Glutamatergic neuron (in vitro differentiated cells): ENCODE measurements at places on chromosomes 16 and 17.
A peak's percentile ranks its signal among the peaks of the same experiment; 100 is the strongest.

DNA sequence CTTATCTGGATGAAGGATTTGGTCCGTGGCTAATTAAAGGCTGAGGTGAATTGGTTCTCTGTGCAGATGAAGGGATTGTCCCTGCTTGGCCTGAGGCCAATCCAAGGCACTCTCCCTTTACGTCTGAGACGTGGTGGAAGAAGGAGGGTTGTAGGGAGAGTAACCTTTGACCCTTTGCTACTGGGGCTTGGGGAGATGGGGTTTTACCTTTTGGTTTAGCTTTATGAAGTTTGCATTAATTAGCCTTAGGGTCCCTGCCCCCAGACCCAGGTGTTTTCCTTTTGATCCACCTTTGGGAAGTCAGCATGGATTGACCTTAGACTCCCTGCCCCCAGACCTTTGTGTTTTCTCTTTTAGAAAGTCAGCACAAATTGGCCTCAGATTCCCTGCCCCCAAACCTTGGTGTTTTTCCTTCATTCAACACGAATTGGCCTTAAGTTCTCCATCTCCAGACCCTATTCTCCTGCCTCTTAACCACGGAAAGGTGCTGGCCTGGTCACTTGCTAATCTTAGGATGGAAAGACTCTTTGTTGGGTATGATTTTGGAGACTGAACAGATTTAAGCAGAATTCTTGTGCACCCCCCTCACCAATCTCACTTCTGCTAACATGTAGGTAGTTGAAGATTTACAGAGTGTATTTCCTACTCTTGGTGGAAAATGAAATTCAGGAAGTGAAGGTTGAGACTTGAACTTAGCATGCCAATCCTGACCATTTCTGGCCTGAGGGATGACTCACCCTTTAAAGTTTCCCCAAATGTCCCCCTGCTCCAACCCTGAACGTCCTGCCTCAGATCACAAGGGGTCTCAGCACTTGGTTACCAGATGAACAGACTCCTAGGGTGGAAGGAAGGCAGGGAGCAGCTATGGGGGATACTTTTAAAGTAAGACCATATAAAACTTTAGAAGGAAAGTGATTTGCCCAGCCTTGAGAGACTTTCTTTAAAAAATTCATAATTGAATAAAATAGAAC, 23.1 kb upstream of the MMD start:
- no peaks in the 10 kb centered on the region for H3K27me3 ChIP-seq
- no peaks in the 10 kb centered on the region for H3K4me1 ChIP-seq
- no peak overlapping the region for H3K27ac ChIP-seq
- no peak overlapping the region for H3K4me3 ChIP-seq
- DNase-seq = no peak

DNA sequence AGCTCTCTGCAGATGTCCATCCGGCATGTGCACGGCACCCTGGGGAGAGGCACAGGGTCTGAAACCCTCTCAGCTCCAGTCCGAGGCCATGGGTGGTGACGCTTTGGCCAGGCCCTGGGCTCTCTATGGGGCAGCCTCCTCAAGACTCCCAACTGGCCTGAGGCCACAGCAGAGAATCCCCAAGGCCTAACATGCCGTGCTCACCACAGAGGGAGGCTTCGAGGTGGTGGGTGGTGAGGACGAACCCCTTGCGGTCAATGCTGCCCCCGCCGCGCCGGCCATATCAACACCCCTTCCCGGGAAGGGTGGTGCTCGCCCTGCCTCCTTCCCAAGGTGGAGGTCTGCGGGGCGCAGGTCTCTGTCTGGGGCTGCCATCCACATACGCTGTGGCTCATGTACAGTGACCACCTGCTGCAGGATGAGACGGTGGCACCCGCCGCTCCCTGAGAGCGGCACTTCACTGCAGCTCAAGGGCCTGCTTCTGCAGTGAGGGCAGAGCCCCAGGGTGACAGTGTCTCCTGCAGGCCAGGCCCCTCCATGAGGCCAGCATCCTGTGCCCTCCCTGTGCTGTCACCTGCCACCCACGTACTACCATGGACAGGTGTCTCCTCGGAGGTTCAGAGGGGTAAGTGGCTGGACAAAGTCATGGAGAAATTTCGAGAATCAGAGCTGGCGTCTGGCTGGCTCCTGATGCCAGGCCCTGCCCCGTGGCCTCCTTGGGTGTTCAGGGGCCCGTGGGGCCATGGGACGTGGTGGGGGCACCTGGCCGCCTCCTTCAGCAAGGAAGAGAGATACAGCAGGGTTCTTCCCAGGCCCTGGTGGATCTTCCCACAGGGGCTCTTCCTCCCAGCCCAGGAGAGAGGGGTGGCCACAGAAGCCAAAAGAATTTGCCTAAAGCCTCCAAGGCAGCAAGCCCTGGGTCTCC, 54.6 kb upstream of the ACSF3 start:
- H3K4me3 ChIP-seq = no peak overlapping the region
- DNase-seq = no peak
- no peaks in the 10 kb centered on the region for H3K36me3 ChIP-seq
- no peak overlapping the region for H3K27ac ChIP-seq

DNA sequence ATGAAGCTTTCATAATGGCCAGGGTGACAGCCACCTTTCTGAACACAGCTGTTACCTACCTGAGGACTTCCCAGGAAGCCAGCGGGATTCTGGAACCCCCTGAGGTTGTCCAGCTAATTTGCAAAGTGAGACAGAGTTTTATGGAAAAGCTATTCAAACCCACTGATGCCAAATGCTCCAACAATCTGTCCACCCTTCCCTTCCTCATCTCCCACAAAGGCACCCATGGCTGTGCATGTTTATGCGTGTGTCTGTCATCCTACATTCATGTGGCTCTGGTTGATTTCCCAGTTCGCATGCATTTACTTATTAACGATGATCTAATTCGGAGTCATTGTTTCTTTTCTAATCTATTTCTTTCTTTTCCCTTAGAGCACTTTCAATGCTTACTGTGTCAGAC, 217.1 kb downstream of the SLC39A11 start:
- DNase-seq = no peak
- no peak overlapping the region for H3K27ac ChIP-seq
- H3K4me1 ChIP-seq = peaks cover under 1% of the 10 kb centered on the region

DNA sequence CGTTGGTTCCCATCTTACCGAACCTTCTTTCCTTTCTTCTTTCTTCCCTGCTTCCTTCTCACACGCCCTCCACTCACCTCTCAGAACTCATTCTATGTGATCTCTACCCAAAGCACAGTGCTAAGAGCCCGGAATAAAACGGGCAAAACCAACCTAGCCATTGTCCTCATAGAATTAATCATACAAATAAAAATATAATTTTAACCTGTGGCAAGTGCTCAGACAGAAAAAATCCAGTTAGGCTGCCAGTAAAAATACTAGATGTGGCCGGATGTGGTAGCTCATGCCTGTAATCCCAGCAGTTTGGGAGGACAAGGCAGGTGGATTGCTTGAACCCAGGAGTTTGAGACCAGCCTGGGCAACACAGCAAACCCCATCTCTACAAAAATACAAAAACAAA, 27.0 kb downstream of the BMERB1 start:
- no peak for DNase-seq
- no peaks in the 10 kb centered on the region for H3K4me1 ChIP-seq
- H3K27me3 ChIP-seq = no peaks in the 10 kb centered on the region
- peaks cover 6% of the 10 kb centered on the region for H3K36me3 ChIP-seq
- H3K27ac ChIP-seq = no peak overlapping the region

- no peak for DNase-seq
- H3K4me1 ChIP-seq = peaks cover 24% of the 10 kb centered on the region
- H3K4me3 ChIP-seq = no peak overlapping the region
- peaks cover 10% of the 10 kb centered on the region for H3K27me3 ChIP-seq
- H3K36me3 ChIP-seq = no peaks in the 10 kb centered on the region
- H3K27ac ChIP-seq = no peak overlapping the region
Measured at GRCh38 chr17:50212121-50212843, 10.9 kb upstream of the COL1A1 start.

- H3K4me3 ChIP-seq = no peak overlapping the region
- peaks cover 4% of the 10 kb centered on the region for H3K27me3 ChIP-seq
- peaks cover 9% of the 10 kb centered on the region for H3K36me3 ChIP-seq
- DNase-seq = no peak
Measured at GRCh38 chr17:21170809-21171208, 43.2 kb downstream of the TMEM11 start.

DNA sequence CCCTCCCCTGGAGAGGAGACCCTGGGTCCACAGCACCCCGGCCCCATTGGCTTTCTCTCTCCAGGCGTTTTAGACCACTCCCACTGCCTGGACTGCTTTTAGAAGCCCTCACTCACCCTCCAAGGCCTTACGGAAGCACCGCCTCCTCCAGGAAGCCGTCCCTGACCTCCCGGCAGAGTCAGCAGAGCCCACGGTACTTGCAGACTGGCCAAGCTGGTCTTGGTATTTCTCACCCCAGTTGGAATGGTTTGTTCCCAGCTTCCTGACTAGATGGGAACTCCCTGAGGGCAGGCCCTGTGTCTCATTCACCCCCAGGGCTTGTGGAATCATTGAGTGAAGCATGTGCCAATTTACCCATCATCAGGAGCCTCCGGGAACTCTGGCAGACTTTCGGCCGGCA, 9.2 kb downstream of the SCGB1C2 start:
- no peaks in the 10 kb centered on the region for H3K4me1 ChIP-seq
- peaks cover 7% of the 10 kb centered on the region for H3K27me3 ChIP-seq
- no peak overlapping the region for H3K4me3 ChIP-seq
- H3K36me3 ChIP-seq = no peaks in the 10 kb centered on the region
- peak; percentile 11 for DNase-seq

DNA sequence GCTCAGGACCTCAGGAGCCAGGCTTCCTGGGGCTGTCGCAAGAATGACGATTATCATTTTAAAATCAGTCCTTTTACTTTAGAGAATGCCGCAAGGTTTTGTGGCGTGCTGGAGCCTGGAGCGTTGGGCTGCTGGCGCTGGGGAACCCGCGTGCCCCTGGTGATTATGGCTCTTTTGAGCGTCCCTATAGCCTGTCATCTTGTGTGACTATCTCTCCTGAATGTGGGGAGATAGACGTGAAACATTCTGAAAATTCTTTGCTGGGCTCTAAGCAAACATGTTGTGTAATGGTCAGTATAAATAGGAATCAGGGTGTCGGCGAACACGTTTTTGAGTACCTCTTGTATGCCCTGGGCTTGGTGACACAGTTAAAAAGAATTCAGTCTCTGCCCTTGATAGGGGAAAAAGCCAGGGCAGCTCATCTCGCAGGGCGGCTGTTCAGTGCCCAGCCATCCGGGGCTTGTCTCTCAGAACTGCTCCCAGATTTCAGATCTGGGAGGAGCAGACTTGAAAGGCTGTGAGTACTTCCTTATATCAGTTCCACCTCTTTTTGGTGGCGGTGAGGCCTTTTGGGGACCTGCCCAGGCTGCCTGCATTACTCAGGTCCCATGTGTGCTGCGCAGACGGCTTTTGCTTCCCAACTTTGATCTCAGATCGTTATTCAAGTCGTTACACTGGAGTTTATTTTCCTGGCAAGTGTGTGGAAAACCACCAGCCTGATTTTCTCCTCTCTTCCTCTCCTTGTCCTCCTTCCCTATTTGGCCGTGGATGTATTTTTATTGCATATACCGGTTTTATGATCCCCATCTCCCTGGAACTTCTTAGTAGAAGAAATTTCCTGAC, 973 bp downstream of the SLC7A6 start:
- H3K4me3 ChIP-seq = peak overlapping the region; percentile 95
- peaks cover 13% of the 10 kb centered on the region for H3K27me3 ChIP-seq
- H3K36me3 ChIP-seq = no peaks in the 10 kb centered on the region
- H3K4me1 ChIP-seq = peaks cover 25% of the 10 kb centered on the region

DNA sequence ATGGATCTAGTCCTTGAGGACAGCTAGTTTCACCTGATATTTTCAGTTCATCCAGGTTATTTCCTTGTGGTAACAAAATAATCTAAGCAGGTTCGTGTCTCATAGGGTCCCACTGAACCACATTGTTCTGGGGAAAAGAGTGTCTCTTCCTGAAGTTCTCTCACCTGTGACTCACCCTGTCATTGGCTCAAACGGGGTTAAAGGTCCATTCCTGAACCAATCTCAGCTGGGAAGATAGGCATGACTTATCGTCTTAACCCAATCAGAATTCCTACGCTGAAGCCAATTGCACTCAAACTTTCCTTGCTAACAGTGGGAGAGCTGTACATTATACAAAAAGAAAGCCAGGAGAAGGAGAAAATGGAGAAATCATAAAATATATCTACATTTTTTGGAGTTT, 475.8 kb downstream of the TOX3 start:
- H3K27ac ChIP-seq = no peak overlapping the region
- H3K36me3 ChIP-seq = no peaks in the 10 kb centered on the region
- no peak for DNase-seq
- H3K27me3 ChIP-seq = no peaks in the 10 kb centered on the region
- H3K4me3 ChIP-seq = no peak overlapping the region

DNA sequence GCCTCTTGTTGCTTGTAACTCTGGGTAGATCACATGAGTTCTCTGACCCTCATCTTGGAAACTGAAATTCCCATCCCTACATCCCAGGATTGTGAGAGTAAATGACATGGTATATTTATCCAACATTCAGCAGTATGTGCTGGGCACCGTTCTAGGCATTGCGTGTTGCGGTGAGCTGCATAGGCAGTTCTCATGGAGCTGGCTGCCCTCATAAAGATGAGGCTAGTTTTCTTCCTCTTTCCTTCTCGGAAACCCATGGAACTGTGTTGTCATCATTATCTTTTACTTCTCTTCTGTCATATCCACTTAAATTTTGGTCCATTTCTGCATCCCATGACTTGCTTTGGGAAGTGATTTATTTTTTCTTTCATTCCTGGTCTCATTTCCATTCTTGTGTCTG, 17.2 kb downstream of the CMIP start:
- peaks cover 28% of the 10 kb centered on the region for H3K4me1 ChIP-seq
- DNase-seq = no peak
- H3K4me3 ChIP-seq = no peak overlapping the region
- H3K27ac ChIP-seq = no peak overlapping the region
- peaks cover 12% of the 10 kb centered on the region for H3K27me3 ChIP-seq

DNA sequence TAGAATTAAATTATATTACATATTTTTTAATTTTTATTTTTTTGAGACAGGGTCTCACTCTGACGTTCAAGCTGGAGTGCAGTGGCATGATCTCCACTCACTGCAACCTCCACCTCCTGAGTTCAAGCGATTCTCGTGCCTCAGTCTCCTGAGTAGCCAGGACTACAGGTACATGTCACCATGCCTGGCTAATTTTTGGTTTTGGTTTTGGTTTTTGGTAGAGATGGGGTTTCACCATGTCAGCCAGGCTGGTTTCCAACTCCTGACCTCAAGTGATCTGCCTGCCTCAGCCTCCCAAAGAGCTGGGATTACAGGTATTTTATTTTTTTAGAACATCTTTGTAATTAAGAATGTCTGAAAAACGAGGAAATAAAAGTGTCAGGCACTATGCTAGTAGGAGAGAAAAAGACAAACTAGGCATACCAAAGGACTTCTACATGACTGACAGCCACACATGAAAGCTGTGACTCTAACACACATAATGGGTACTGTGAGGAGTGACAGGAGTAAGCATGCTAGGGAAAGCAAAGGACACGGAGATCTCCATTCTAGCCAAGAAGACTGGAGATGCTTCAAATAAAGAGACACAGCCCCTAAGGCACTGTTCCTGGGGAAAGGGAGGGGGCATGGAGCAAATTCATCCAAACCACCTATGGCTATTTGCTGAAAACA, 7.3 kb downstream of the GNA13 start:
- no peak overlapping the region for H3K4me3 ChIP-seq
- H3K27ac ChIP-seq = no peak overlapping the region
- no peak for DNase-seq
- H3K36me3 ChIP-seq = no peaks in the 10 kb centered on the region
- H3K27me3 ChIP-seq = no peaks in the 10 kb centered on the region

GRCh38 chr17:17712268-17712924, 31.1 kb downstream of the RAI1 start:
- H3K27me3 ChIP-seq = peaks cover 6% of the 10 kb centered on the region
- H3K27ac ChIP-seq = no peak overlapping the region
- DNase-seq = no peak
- H3K4me1 ChIP-seq = peaks cover 18% of the 10 kb centered on the region
- no peaks in the 10 kb centered on the region for H3K36me3 ChIP-seq

- DNase-seq = no peak
- H3K36me3 ChIP-seq = no peaks in the 10 kb centered on the region
- H3K27ac ChIP-seq = no peak overlapping the region
- H3K27me3 ChIP-seq = peaks cover 7% of the 10 kb centered on the region
- H3K4me3 ChIP-seq = no peak overlapping the region
Measured at GRCh38 chr17:74277935-74278334, 3.9 kb downstream of the DNAI2 start.
